ENCODE measurements at places on chromosomes 1 and 21. TPM values are rescaled to one million over a fixed set of nuclear protein-coding genes. Genes with fewer than 3 reads are reported as not detected.

EFCAB7 gene
- total RNA-seq = 15.1 TPM

REG4 gene
- total RNA-seq = not detected

LAX1 gene
- total RNA-seq = 41.2 TPM

LCE1A gene
- total RNA-seq = not detected

HPDL gene
- 0.32 TPM for total RNA-seq

TXLNA gene
- total RNA-seq = 43.4 TPM

ADORA3 gene
- 0.41 TPM for total RNA-seq

NPPB gene
- total RNA-seq = not detected

- no peak overlapping the region for H3K27ac ChIP-seq
- DNase-seq = peak; percentile 21
- H3K36me3 ChIP-seq = no peaks in the 10 kb centered on the region
Observed at GRCh38 chr1:53681977-53682685, 56.8 kb downstream of the GLIS1 start.

GRCh38 chr1:6134206-6134605, 45.9 kb downstream of the CHD5 start:
- H3K4me1 ChIP-seq = no peaks in the 10 kb centered on the region
- no peak overlapping the region for H3K27ac ChIP-seq
- H3K36me3 ChIP-seq = no peaks in the 10 kb centered on the region
- H3K4me3 ChIP-seq = no peak overlapping the region
- H3K27me3 ChIP-seq = no peaks in the 10 kb centered on the region

DNA sequence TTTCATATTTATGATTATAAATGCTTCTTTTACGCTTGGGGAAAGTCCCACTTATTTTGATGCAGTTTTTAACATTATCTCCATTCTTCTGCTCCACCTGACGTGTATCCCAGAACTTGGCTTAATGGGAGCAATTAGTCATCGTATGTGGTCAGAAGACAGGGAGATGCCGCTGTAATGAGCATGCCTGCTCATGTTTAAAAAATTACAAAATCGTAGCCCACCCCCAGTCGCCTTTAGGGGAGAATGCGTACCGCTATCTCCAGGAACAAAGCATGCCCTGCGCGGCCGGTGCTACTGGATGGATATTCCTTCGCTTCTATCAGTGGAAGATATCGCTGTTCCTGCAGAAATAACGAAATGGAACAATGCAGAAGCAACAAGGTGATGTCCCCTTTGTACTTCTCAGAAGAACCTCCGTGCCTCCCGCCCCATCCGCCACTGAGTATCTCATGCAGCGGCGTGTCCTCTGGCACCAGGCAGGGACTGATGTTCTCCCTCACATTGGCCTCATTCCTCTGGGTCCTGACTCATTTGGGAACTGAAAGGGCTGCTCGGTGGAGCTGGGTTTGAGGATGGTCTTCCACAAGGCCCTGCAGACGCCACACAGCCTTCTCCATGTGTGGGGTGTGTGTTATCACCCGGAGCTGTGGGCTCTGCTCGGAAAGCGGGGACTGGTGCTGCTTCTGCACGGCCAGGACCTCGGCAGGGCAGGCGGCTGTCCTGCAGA, 116.3 kb upstream of the COL6A1 start:
- no peaks in the 10 kb centered on the region for H3K4me1 ChIP-seq
- no peaks in the 10 kb centered on the region for H3K27me3 ChIP-seq

DNA sequence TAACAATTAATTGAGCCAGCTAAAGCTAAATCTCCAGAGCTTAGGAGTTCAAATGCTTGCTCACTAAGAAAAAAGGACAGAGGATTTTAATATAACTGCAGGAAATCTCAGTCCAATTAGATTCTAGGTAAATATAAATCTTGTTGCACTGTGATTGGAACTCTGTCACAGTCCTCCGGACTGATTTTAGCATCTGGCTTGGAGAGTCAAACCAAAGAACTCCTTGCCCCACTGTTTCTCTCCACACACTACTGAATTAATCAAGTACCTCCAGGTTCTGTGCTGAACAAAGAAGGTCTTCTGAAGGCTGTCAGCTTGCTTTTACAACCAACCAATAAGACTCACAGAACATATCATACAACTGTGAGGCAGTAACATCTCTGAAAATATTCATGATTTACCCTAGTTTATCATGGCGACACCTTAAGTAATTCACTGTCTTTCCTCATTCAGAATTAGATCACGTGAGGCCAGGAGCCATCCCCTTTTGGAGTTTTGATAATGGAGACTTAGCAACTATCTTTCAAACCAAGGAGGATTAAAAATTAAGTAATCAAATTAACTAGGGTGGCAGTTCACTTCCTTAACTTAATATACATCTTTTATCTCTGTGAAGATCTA, 176.0 kb downstream of the RERE start:
- H3K4me3 ChIP-seq = no peak overlapping the region
- H3K4me1 ChIP-seq = no peaks in the 10 kb centered on the region
- H3K27ac ChIP-seq = no peak overlapping the region
- no peaks in the 10 kb centered on the region for H3K36me3 ChIP-seq

DNA sequence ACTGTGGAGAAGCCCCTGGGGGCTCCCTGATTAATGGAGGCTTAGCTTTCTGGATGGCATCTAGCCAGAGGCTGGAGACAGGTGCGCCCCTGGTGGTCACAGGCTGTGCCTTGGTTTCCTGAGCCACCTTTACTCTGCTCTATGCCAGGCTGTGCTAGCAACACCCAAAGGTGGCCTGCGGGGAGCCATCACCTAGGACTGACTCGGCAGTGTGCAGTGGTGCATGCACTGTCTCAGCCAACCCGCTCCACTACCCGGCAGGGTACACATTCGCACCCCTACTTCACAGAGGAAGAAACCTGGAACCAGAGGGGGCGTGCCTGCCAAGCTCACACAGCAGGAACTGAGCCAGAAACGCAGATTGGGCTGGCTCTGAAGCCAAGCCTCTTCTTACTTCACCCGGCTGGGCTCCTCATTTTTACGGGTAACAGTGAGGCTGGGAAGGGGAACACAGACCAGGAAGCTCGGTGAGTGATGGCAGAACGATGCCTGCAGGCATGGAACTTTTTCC, 24.8 kb downstream of the PCSK9 start:
- peaks cover 19% of the 10 kb centered on the region for H3K36me3 ChIP-seq
- no peak for DNase-seq
- H3K27ac ChIP-seq = no peak overlapping the region
- no peaks in the 10 kb centered on the region for H3K27me3 ChIP-seq
- H3K4me1 ChIP-seq = no peaks in the 10 kb centered on the region
- no peak overlapping the region for H3K4me3 ChIP-seq

DNA sequence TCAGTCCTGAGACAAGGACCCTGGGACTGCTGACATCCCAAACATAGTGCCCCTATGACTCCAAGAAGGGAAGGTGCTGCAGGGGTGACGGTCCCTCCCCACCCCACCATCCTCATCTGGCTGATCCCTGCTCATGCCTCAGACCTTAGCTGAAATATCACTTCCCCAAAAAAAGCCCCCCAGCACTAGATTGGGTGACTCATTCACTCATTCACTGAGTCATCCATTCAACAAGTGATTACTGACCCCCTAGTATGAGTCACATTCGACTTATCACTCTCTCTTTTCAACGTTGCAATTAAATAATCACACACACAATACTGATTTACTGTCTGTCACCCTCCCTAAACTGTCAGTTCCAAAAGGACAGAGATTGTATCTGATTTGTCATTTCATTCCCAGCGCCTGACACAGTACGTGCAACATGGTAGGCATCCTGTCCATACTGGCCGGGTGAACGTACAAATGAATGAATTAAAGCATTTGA, 48.6 kb downstream of the HIVEP3 start:
- H3K36me3 ChIP-seq = no peaks in the 10 kb centered on the region
- no peak overlapping the region for H3K4me3 ChIP-seq
- H3K4me1 ChIP-seq = peaks cover 8% of the 10 kb centered on the region
- H3K27ac ChIP-seq = no peak overlapping the region
- no peak for DNase-seq

- no peak overlapping the region for H3K27ac ChIP-seq
- no peaks in the 10 kb centered on the region for H3K27me3 ChIP-seq
- no peak overlapping the region for H3K4me3 ChIP-seq
- no peak for DNase-seq
Observed at GRCh38 chr1:180568184-180568583, 9.4 kb downstream of the OVAAL start.

GRCh38 chr1:204241050-204241449, 27.3 kb upstream of the GOLT1A start:
- H3K4me3 ChIP-seq = no peak overlapping the region
- no peak for DNase-seq
- no peak overlapping the region for H3K27ac ChIP-seq
- no peaks in the 10 kb centered on the region for H3K27me3 ChIP-seq
- no peaks in the 10 kb centered on the region for H3K36me3 ChIP-seq

DNA sequence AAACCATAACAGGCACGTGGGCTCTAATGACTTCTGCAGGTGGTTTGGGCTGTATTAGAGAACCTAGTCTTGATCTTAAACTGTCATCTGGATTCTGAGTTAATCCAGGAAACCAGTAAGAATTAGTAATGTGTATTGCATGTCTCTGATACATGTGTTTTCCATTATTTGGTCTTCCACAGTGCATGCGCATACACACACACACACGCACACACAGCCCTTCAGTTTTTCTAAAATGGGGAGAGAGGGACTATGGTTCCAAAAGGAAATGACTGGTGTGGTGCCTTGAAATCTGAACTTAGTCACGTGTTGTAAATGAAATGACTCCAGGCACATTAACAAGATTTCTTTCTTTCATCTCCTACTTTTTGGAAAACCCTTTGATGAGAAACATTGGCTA, 67.6 kb downstream of the OLFML2B start:
- H3K4me3 ChIP-seq = no peak overlapping the region
- no peaks in the 10 kb centered on the region for H3K27me3 ChIP-seq
- no peak overlapping the region for H3K27ac ChIP-seq

DNA sequence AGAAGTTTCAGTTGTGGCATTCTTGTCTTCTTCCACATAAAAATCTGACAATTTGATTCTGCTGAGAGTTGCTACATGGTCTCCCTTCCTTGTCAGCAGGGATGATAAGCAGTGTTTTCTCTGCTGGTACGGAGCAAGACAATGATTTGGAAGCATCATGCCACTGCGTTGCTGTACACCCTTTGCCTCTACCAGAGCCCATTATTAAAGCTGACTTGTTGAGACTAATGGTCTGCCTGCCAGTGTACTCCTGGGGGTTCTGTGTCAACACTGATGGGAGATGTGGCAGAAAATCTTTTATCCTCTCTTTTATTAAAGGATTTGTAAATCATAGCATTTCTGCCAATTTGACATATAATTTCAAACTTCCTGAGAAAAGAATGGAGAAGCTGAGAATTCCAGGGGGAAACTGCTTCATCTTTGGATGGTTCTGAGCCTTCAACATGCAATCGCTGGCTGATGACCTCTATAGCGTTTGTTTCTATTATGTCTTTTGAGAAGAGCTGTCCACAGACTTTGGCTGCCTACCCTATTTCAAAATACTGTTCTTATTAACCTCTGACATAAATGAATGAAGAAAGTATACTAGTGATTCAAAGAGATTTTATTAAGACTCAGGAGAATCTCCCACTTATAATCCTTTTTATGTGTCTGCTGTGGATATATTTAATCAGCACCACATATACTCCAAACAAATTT, 47.9 kb upstream of the DYNLT5 start:
- H3K4me1 ChIP-seq = no peaks in the 10 kb centered on the region
- H3K27ac ChIP-seq = no peak overlapping the region
- no peak for DNase-seq
- H3K4me3 ChIP-seq = no peak overlapping the region
- no peaks in the 10 kb centered on the region for H3K36me3 ChIP-seq
- H3K27me3 ChIP-seq = no peaks in the 10 kb centered on the region

DNA sequence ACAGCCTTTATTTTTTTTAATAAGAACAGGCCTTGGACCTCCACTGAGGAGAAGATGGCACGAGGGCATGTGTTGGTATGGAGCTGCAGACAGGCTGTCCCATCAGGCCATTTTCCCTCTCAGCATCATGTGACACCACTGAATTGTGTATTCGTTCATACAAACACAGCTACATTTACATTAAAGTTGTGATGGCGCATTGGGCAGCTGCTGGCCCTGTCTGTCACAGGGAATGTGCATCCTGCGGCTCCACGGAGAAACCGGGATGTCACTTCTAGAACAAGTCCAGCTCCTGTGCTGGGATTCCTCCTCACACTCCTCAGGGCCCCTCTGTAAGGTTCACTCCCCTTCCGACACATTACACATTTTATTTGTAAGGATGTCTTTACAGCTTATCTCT, 147.6 kb upstream of the TNR start:
- no peaks in the 10 kb centered on the region for H3K27me3 ChIP-seq
- H3K36me3 ChIP-seq = no peaks in the 10 kb centered on the region
- H3K4me1 ChIP-seq = no peaks in the 10 kb centered on the region
- H3K27ac ChIP-seq = no peak overlapping the region
- no peak overlapping the region for H3K4me3 ChIP-seq

DNA sequence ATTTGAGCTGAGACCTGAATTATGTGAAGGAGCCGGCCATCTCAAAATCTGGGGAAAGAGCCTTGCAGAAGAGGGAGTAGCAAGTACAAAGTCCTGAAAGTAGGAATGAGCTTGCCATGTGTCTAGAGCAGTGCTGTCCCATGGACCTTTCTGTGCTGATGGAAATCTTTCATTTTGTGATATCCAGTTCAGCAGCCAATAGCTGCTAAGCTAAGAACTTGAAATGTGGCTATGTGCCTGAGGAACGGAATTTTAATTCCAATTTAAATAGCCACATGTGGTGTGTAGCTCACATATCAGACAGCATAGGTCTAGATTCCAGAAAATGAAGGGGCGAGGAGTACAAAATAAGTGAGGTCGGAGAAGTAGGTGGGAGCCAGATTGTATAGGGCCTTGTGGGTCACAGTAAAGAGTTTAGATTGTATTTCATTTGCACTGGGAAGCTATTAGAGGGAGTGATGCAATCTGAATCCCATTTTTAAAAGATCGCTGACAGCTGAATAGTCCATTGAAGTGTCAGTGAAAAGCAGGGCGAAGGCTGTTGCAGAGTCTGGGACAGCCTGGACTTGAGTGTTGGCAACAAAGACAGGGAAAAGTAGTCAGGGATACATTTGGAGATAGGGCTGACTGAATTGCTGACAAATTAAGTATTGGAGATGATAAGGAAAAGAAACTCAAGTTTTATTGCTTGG, 80.3 kb downstream of the TMEM200B start:
- H3K36me3 ChIP-seq = peaks cover 37% of the 10 kb centered on the region
- no peak overlapping the region for H3K27ac ChIP-seq
- no peak overlapping the region for H3K4me3 ChIP-seq
- DNase-seq = no peak
- H3K27me3 ChIP-seq = no peaks in the 10 kb centered on the region
- H3K4me1 ChIP-seq = no peaks in the 10 kb centered on the region

DNA sequence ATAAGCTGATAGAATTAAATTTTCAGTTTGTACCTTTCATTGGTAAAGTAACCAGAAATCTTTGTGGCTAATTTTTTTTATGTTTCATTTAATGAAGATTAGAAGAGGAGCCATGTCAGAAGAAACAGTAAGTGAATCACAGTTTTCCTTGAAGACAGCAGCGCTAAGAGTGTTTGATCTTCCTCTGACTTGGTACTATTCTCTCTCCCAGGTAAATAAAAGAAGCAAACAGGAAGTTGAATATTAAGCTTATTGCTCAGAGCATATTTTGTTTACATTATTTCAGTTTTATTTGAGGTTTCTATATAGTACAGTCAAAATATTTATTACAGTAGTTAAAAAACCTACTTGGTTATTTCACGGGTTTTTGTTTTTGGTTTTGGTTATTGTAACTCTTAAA, 3.7 kb downstream of the MIGA1 start:
- no peak overlapping the region for H3K4me3 ChIP-seq
- no peak overlapping the region for H3K27ac ChIP-seq
- peaks cover 36% of the 10 kb centered on the region for H3K4me1 ChIP-seq

GRCh38 chr1:21652101-21652936, 16.8 kb downstream of the RAP1GAP start:
- peaks cover 8% of the 10 kb centered on the region for H3K4me1 ChIP-seq
- H3K27me3 ChIP-seq = no peaks in the 10 kb centered on the region
- H3K36me3 ChIP-seq = no peaks in the 10 kb centered on the region
- no peak for DNase-seq
- H3K27ac ChIP-seq = no peak overlapping the region
- no peak overlapping the region for H3K4me3 ChIP-seq

Measured in CD4-positive, alpha-beta memory T cell (primary cell).